ENCODE measurements at places on chromosomes 13 and 19.
A peak's percentile ranks its signal among the peaks of the same experiment; 100 is the strongest.

DNA sequence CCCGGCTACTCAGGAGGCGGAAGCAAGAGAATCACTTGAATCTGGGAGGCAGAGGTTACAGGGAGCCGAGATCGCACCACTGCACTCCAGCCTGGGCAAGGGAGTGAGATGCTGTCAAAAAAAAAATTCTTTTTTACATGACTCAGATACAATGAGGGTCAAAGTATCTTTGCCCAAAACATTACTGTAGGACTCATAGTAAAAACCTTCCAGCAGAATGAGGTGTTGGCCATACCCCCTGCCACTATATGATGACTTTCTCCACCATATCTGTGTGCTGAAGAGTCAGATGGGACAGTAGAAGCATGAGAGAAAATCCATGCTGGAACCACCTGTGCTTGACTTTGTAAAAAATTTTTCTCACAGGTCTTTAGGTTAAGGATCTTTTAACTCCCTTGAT, 86.7 kb downstream of the COL4A2 start:
- DNase-seq = no peak

DNA sequence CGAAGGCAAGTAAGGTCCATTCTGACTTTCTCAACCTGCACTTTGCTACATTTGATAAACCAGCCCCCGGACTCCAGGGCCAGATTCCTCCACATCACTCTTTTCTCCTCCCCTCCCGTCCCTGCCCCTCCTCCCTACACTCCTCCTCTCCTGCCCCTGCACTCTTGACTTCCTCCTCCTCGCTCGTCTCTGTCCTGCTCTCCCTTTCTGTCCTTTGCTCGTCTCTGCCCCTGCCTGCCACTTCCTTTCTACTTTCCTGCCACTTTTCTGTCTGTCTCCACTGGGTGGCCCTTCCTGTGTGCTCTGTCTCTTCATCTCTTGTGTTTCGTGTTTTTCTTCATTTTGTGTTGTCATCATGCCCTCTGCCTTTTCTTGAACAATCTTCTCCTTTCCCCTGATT, 7.0 kb downstream of the U2AF2 start:
- DNase-seq = no peak

- DNase-seq = no peak
Measured at GRCh38 chr13:42345367-42345766, 73.4 kb downstream of the AKAP11 start.

DNA sequence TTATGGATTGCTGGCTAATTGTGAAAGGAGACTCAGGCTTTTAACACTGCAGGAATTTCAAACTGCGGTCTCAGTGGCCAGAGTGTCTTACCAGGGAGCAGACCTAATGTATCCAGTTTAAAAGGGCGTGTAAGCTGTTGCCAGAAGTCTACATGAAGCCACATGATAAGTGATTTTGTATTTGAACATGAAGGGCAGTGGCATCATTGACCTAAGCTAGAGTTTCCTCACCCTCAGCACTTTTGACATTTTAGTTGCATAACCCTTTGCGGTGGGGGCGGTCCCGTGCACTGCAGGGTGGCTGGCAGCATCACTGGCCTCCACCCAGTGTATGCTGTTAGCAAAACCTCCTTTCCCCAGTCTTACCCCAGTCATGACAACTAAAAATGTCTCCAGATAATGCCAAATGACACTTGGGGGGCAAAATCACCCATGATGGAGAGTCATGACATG, 23.7 kb upstream of the GPR18 start:
- DNase-seq = no peak

- no peak for DNase-seq
Measured at GRCh38 chr19:55308281-55308680, 16.9 kb downstream of the TMEM150B start.

GRCh38 chr13:22114630-22115311, 443.9 kb downstream of the FGF9 start:
- DNase-seq = no peak

GRCh38 chr13:34941835-34942731, at the start of gene NBEA:
NBEA (plus strand) TSS chr13:34942270; CDS start chr13:34942821, 551 bp downstream.
- peak; percentile 72 for DNase-seq

DNA sequence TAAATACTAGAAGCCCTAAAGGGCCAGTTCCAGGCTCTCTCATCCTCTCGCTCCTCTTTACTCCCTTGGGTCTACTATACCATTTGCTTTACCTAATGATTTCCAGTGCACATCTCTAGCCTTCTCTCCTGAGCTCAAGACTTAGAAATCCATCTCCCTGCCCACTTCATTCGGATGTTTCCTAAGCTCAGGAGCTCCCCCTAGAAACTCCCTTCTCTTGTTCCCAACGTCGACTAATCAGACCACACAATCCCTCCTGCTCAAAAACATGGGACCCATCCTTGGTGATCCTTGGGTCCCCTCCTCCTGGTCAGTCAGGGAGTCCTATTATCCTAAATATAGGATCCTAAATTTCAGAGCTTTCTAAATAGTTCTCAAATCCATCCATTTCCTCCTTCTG, 21.1 kb upstream of the STK24 start:
- no peak for DNase-seq

GRCh38 chr19:5578097-5578846, 10.5 kb upstream of the TINCR start:
- DNase-seq = peak; percentile 74

GRCh38 chr19:33595783-33596182, 26.0 kb upstream of the CHST8 start:
- no peak for DNase-seq

DNA sequence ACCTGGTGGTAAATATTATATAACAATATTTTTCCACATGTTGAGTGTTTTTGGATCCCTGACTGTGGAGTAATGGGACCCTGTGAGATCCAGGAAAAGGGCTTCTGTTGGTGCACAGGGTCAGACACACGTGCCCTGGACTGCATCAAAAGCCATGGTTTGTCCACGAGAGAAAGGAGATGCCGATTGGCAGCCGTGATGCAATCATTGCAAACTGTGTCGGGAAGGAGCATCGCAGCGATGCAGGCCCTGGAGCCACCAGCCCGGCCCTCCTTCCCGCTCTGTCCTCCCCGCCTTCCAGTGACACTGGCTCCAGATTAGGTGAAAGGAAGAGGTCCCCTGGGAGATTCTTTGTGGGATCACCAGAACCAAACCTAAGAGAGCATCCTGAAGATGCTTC, 9.1 kb downstream of the COL4A2 start:
- DNase-seq = no peak

GRCh38 chr13:50126993-50127725, 111.9 kb downstream of the KCNRG start:
- no peak for DNase-seq

DNA sequence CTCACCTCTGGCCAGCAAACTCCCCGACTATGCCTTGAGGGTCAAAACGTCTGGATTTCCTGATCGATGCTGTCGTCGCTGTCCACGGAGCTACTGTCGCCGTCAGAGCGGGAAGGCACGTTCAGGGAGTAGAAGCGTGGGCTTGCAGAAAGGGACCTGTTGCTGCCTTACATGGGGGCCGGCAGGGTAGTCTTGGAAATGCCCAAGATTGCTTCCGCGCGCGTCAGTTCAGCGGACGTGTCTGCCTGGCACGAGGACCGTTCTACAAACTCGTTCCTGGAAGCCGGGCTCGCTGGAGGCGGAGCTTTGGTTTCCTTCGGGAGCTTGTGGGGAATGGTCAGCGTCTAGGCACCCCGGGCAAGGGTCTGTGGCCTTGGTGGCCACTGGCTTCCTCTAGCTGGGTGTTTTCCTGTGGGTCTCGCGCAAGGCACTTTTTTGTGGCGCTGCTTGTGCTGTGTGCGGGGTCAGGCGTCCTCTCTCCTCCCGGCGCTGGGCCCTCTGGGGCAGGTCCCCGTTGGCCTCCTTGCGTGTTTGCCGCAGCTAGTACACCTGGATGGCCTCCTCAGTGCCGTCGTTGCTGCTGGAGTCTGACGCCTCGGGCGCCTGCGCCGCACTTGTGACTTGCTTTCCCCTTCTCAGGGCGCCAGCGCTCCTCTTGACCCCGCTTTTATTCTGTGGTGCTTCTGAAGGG, 15.4 kb downstream of the RB1 start:
- DNase-seq = no peak

DNA sequence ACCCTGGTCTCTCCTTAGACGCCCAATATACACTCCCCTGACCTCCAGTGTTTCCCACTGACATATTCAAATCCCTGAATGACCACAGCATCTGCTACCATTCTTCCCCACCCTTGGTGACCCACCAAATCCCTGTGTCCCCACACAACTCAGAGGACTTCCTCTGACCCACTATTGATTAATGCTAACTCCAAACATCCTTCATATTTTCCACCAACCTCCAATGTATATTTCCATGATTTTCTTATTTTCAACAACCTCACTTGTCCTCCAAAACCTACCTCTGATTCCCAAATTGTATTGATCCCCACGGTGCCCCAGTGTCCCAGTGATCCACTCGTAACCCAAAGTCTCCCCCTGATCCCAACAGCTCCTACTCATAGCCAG, 526 bp upstream of the DMWD start:
- DNase-seq = no peak

GRCh38 chr13:48110132-48110868, 15.4 kb upstream of the MED4 start:
- DNase-seq = peak; percentile 8

- DNase-seq = no peak
Measured at GRCh38 chr13:34417896-34418295, 524.2 kb upstream of the NBEA start.

DNA sequence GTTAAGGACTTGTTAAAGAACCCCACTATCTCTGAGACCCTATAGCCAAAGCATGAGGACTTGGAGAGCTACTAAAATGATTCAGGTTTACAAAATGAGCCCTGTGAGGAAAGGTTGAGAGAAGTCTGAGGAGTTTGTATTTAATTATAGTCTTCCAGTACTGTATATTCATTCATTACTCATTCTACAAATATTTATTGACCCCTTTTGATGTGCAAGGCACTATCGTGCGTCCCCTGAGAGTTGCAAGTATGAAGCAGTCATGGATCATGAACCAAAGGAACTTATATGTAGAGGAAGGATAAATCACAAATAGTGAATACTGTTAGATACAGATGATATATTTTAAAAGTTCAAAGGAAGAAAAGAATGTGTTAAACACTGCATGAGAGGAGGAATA, 84.4 kb downstream of the DNAJC15 start:
- no peak for DNase-seq
